ENCODE measurements at places on chromosomes 12 and 14.

- no peak for DNase-seq
Observed at GRCh38 chr12:11031307-11031706, at the start of gene TAS2R31. Gene TAS2R31, minus strand, starts transcription at chr12:11031407. Its CDS starts 72 bp downstream, at chr12:11031335.

GRCh38 chr12:93484315-93484981 lies 17.1 kb downstream of the MRPL42 start:
- DNase-seq: no peak

DNA sequence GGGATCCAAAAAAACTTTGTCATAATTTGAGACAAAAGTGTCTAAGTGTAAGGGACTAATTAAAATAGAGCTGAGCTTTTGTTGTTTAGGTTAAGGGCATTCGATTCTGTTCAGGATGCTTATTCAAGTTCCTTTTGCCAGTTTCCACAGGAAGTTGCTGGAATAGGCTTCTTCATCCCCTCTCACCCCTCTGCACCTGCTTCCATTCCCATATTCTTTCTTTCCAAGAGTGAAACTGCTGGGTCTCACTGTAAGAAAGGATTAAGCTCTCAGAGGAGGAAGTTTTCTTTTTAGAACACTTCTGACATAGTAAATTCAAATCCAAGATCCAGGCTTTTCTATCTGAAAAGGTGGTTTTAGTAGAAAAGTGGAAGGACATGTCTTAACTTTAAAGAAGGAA lies 61.4 kb downstream of the POLR3B start:
- DNase-seq: no peak

- no peak for DNase-seq
Observed at GRCh38 chr14:85535991-85536832, 6.3 kb downstream of the FLRT2 start.

GRCh38 chr14:33590891-33591630 lies 359.8 kb downstream of the EGLN3 start:
- no peak for DNase-seq

DNA sequence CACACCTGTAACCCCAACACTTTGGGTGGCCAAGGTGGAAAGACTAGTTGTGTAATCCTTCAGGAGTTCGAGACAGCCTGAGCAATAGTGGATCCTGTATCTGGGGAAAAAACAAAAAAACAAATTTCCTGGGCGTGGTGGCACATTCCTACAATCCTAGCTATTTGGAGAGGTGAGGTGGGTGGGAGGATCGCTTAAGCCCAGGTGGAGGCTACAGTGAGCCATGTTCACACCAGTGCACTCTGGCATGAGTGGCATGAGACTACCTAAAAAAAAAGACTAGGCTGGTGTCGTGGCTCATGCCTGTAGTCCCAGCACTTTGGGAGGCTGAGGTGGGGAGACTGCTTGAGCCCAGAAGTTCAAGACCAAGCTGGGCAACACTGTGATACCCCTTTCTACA lies 17.2 kb downstream of the PTGES3 start:
- no peak for DNase-seq

DNA sequence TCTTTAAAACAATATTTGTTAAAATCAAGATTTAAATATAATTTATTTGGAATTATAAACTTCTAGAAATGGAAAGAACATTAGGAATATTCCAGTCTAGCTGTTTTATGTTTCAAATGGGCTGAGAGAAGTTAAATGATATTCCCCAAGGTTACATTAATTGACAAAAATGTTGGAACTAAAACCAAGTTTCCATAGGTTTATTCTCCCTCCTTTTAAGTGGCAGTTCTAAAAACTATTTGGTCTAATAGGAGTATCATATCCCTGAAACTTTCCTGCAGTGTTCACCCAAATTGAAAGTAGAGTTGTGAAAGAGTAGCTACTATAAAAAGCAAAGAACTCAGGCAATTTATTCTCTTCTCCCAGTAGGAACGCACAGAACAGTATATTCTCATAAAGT lies 1185.5 kb downstream of the LRFN5 start:
- DNase-seq: no peak

DNA sequence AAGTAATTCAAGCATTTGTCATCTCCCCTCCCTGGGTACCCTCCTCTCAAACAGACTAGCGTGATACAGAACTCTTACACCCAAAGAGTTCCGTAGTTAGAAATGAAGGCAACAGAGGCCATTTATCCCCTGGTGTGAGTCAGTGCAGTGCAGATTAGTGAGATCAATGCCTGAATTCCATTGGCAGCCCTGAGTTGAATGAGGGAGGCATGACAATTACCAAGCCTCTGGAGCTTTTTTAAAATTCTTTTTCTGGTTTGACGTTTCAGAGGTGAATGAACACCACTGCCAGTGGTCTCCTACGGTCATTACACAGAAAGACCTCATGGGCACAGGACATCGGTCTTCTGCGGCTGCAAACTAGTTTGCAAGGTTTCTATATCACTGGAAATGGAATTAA lies 94.4 kb downstream of the PRIMA1 start:
- no peak for DNase-seq

GRCh38 chr12:30696486-30696885 lies 817 bp upstream of the IPO8 start:
- no peak for DNase-seq

DNA sequence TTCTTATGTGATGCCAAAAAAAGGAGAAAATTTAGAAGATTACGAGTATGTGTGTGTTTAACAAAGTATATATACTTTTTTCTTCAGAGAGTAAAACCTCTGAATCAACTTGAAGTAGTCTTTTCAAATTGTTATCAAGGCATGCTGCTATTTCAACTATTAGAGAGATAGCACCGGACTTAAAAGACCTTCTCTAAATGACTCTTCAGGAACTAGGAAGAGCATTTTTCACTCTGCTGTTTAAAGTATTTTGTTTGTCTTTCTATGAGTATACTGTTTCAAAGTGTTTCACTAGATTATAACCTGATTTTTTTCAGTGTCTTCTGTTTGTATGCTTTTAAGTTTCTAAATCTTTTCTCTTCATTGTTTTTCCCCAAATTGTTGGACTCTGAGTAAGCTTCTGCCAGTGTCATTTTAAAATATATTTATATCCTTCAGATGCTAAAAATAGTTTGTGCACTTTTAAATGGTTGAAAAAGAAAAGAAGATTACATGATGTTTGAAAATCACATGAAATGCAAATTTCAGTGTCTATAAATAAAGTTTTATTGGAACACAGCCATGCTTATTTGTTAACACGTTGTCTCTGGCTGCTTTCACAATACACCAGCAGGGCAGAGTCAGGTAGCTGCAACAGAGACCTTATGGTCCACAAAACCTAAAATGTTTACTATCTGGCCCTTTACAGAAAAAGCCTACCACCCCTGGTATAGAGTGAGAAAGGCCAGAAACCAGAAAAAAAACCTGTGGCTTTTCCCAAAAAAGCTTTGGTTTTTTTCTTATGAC lies 21.3 kb downstream of the CRADD start:
- DNase-seq: no peak

DNA sequence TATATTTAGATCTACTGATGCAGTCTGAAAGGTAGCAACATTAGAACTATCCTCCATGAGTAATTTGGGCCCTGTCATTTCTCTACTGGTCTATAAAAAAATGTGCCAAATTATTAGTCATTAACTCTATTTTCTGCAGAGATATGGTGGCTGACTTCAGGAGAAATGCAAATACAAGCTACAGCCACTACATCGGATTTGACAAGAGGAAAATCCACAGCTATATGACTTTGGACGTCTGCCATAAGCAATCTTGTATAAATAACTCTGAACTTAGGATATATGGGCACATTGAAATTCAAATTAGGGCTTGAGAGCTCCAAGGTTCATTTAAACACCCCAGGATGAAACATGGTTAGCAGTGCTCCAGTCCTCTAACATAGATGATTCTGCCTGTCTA lies 983.0 kb upstream of the LRFN5 start:
- DNase-seq: no peak

GRCh38 chr12:16437926-16438325 lies 90.5 kb downstream of the MGST1 start:
- DNase-seq: no peak

DNA sequence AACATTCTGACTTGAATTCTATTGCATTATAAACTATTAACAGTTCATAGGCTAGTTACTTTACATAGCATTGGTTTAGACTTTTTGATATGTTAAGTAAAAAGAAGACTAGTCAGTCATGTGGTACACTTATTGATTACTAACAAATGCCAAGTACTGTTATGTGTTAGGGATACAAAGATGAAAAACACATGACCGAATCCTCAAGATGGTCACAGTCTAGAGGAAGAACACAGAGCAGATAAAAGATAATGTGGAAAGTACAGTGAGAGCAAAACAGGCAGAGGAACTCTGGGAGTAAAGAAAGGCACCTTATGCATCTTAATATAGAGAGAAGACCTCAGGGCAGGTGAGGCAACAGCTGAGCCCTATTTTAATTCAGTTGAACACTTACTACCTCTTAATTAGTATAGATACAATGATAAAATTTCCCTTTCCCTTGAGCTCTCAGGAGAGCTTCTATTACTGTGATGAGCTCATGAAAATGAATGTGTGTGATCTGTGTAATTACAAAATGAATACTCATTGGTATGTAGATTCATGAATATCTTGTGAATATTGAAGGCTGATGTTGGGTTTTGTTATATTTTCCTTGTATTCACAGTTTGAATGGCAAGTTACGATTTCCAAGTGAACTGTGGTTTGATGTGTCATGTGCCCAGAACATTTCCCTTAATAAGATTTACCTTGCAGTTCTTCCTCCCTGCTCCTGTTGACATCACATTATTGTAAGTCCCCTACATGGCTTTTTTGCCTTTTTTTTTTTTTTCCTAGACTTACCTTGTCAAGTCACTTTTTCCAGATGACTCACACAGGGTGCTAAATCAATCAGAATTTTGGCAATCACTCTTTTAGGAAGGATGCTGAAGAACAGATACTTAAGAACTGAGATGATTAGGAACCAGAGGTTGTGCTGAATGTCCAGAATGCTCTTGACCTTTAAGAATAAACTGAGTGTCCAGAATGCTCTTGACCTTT lies 29.5 kb upstream of the MSRB3 start:
- no peak for DNase-seq

DNA sequence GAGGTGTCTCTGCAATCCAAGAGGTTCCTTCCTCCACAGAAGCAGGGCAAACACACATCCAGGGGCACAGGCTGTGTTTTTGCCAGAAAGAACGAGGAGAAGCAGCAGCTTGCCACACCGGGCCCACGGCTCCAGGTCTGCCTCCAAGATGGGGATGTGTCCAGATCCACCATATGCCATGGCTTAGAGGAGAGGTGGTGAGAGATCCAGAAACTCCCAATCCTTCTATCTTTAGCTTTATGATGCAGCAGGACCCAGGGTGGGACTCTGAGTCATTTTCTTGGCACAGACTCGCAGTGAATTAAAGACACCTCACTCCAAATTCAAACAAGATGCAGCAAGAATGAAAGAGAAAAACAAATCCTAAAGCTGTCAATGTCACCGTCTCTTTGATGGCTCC lies 481.4 kb upstream of the TMEM132C start:
- no peak for DNase-seq

GRCh38 chr12:47223031-47223847 lies 143.5 kb upstream of the AMIGO2 start:
- DNase-seq: no peak

GRCh38 chr12:28083840-28084678 lies 106.2 kb upstream of the CCDC91 start:
- DNase-seq: no peak

DNA sequence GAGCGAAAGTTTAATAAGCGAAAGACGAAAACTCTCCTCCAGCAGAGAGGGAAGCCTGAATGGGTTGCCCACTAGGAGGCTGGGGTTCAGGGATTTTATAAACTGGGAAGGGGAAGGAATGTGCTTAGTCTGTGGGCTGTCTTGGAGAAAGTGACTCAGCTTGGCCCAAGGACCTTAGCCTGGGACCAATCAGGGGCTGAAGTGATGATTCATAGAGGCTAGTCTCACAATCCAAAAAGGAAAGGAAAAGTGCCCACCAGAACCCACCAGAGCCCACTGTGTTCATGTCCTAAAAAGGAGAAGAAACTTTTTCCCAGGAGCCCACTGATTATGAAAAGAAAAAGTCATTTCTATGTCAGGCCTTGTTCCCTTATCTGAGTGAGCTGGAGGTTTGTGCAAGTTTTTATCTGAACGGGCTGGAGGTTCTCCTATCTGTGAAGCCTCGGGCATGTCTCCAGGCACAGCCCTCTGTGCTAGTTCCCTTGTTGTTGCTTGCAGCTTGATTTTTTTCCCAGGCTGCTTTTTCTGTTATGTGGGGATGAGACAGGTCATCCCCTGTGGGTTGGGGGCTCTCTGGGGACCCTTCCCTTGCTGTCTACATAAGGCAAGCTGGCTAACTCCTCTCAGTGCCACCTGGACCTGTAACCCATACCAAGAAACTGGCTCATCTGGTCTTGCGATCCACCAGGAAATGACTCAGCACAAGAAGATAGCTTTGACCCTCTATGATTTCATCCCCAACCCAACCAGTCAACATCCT lies 8.3 kb upstream of the GOLGA5 start:
- DNase-seq: no peak

DNA sequence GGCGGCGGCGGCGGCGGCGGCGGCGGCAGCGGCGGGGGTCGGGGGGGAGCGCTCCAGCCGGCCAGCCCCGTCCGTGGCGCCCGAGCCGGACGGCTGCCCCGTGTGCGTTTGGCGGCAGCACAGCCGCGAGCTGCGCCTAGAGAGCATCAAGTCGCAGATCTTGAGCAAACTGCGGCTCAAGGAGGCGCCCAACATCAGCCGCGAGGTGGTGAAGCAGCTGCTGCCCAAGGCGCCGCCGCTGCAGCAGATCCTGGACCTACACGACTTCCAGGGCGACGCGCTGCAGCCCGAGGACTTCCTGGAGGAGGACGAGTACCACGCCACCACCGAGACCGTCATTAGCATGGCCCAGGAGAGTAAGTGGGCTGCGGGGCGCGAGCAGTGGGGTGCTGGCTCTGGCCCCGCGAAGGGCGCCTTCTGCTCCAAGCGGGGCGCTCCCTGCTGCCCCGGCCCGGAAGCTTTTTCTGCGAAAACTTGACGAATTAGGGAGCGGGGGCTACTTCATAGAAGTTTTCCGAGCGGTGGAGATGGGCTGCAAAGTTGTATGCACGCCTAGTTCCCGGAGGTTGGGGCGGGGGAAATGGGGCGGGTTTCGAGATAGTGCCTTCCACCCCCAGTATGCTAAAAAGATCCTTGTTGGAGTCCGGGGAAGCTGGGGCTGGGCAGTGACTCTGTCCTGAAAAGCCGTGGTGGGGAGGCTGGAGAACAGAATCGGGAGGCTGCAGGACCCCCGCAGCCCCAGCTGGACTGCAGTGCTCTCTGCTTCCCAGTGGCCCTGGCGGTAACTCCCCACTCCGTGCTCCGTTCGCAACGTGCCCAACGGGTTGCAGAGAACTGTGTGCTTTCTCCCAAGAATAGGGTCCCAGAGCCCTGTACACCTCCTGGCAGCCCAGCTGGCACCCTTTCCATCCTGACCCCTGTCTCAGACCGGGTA lies 751 bp downstream of the GDF11 start:
- DNase-seq: no peak

GRCh38 chr12:14157088-14157747 lies 175.8 kb upstream of the GRIN2B start:
- no peak for DNase-seq

GRCh38 chr14:90600619-90601018 lies 203.8 kb downstream of the CALM1 start:
- DNase-seq: no peak

GRCh38 chr12:111074965-111075364 lies 154.6 kb upstream of the MYL2 start:
- no peak for DNase-seq
